ENCODE measurements at places on chromosomes 7 and 10.

- DNase-seq: no peak
These were observed 214.7 kb downstream of the EMX2 start for GRCh38 chr10:117757086-117757720.

DNA sequence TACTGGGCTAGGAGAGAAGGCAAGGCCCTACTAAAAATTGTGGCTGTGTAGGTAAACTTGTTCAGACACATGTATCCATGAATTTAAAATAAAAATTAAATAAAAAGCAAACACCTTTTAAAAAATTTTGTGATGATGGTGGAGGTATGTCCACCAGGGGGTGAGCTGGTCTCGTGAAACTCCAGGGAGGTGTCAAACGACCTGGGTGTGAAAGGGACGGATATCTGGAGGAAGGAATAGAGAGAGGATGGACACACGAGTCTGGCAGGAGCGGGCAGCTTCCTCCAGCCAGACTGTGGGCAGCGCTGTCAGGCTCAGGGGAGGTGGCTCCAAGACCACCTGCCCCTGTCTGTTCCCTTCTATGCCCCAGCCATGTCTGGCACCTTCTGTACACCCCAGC is 34.8 kb upstream of the DMBT1 start:
- no peak for DNase-seq

- no peak for DNase-seq
These were observed at the start of gene NRCAM for GRCh38 chr7:108455998-108456677. TSS of gene NRCAM (minus strand) at chr7:108456436. CDS start at chr7:108240064, 216,372 bp downstream.

GRCh38 chr7:20594023-20594422 is 21.4 kb upstream of the ABCB5 start:
- DNase-seq: no peak

- DNase-seq: no peak
These were observed 75.3 kb downstream of the HIP1 start for GRCh38 chr7:75663302-75663907.

GRCh38 chr10:105986486-105986885 is 1178.0 kb downstream of the SORCS1 start:
- no peak for DNase-seq

- DNase-seq: no peak
These were observed 13.6 kb downstream of the LGI1 start for GRCh38 chr10:93771354-93771753.

DNA sequence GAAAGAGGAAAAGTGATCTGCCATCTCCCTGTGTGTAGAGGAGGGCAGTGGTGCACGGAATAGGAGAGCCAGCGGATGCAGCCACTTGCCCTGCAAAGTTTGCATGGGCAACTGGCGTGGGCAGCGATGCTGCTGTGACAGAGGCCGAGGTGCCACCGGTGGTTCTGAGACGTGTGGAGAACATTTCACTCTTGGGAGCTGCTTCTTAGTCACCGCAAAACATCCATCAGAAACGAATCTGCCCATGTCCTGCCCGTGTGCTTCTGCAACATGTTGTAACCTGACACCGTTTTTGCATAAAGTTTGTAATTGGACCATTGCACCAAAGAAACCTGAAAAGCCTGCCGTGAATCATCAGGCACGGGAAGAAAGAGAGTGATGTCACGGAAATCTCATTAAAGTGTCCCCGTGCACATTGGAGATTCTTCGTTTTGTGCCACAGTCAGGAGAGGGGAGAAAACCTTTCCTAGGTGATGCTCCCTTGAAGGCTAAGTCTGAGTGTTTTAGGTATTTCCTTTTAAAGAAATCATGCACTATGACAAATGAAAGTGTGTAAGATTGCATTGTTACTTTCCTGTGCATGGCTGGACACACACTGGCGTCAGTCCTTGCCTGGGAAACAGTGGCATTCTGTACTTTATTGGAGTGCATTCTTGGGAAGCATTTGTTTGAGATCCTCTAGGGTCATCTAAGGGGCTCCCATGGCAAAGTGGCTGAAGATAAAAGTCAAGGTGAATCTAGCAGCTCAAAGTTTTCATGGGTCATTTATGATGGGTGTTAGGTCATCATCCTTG is 302.6 kb downstream of the KLF6 start:
- DNase-seq: no peak

DNA sequence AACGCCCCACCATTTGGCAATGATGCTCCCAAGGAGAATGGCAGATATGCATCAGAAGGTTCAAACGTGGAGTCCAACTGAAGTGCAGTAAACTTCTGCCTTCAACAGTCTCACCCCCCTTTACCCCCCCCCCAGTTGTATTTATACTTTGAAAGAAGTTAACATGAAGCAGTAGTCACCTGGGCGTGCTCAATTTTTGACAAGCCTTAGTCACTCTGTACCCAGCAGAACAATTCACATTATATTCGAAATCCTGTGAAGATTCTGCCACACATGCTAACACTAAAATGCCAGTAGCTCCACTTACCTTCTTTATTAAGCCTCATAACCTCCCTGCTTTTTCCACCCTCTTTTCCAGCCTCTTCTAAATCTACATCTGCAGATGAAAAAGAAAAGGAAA is 894 bp downstream of the ATXN7L1 start:
- no peak for DNase-seq

DNA sequence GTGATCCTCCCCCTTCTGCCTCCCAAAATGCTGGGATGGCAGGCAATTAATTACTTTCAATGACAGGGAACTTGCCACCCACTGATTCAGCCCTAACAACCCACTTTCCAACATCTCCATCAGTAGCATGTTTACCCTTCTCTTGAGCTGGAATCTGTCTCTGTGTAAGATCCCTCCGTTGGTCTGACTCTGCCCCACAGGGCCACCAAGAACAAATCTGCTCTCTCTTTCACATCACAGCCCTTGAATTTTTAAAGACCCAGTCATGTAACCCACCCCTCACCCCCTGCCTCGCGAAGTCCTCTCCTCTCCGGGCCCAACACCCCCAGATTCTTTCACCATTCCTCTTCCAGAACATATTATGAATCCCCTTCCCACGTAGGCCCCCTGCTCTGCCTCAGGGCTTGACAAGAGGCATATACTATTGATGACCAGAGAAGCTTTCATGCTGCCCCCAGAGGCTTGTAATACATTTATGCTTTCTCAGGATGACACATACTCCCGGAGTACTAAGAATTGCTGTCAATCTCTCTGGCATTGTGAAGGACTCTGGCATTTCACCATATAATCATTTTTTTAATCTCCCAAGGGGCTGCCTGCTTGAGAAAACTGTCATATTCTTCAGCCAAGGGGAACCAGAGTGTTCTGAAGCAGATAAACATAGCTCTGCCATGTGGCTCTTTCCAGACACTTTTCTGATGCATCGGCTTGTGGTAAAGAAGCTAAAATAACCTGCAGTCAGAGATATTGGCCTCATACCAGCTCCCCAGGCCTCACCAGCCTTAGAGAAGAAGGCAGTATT is 179.2 kb upstream of the AUTS2 start:
- no peak for DNase-seq

DNA sequence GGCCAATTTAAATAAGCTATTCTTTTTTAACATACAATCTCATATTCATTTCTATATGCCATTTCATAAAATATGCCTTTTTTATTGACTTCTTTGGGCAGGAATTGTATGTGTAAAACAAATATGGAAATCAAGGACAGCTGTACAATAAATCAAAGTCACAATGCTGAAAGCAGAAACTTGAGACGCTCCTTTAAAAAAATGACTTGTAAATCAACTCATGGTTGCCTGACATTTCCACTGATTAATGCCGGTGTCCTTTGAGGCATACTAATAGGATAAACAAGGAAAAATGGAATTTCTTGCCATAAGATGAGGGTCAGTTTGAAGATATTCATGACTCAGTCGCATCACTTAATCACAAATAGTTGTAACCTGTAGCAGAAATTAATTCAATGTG is 247.4 kb upstream of the TEX47 start:
- no peak for DNase-seq

DNA sequence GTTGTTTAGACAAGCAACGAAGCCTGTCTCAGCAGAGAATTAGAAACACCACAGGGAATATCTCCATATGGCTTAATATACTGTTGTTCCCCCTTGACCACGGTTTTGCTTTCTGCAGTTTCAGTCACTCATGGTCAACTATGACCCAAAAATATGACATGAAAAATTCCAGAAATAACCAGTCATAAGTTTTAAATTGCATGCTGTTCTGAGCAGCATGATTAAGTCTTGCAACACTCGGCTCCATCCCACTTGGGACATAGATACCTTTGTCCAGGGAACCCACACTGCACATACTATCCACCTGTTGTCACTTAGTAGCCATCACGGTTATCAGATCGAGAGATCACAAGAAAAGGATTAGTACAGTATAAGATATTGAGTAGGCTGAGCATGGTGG is 60.7 kb upstream of the FOXK1 start:
- DNase-seq: no peak

DNA sequence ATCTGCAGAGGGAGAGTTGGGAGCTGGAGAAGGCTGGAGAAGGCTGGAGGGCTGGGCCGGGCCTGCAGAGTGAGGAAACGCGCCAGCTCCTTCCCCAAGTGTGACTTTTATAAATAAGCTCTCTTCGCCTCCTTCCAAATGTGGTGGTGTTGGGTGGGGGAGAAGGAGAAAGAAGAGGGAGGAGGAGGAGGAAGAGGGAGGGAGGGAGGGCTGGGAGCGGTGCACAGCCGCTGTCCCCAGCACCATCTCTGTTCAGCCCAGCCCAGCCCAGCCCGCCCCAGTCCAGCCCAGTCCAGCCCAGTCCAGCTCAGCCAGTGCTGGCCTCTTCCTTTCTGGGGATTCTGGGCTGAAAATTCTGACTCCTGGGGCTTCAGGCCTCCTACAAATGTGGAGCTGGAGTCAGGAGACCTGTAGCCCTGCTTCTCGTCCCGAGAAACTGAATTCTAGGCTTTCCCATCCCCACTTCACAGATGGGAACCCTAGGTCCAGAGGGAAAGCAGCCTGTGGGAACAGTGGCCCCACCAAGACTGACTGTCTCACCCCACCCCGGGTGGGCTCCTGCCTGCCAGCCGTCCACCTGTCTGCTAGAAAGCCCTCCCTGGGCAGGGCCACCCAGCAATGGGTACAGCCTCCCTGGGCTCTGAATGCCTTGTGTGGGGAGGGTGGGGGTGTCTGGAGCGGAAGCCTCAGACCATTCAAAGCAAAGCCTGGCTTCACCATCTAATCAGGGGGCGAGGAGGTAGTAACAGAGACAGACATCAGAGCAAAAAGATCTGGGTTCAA is 2.3 kb downstream of the STX1A start:
- no peak for DNase-seq

DNA sequence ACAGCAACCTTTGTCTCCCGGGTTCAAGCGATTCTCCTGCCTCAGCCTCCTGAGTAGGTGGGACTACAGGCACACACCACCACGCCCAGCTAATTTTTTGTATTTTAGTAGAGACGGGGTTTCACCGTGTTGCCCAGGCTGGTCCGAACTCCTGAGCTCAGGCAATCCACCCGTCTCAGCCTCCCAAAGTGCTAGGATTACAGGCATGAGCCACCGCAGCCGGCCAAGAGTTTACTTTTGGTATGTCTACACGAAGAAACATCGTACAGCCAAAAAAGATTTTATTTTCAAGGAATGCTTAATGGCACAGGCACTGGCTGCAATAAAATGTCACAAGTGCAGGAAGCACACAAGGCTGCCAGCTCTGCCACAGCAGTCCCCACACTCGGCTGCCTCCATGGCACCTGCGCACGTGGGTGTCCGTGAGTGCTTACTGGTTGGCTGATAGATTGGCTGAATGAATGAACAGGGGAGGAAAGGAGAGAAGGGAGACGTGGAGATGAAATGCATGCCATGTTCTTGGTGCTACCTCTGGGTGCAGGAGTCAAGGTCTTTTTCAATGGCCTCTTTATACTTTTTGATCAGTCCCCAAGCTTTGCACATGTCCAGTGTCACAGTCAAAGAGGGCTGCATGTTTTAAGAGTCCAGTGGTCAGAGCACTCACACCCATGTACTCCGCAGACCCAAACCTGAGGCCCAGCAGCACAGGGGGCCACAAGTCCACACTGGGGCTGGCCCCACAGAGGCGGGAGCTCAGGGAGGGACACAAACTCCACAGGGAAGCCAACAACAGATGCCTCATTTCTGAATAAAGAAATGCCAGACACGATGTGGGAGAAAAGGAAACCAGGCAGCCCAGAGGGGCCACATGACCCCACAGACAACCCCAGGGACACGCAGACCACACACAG is 198.2 kb downstream of the MAD1L1 start:
- DNase-seq: no peak

DNA sequence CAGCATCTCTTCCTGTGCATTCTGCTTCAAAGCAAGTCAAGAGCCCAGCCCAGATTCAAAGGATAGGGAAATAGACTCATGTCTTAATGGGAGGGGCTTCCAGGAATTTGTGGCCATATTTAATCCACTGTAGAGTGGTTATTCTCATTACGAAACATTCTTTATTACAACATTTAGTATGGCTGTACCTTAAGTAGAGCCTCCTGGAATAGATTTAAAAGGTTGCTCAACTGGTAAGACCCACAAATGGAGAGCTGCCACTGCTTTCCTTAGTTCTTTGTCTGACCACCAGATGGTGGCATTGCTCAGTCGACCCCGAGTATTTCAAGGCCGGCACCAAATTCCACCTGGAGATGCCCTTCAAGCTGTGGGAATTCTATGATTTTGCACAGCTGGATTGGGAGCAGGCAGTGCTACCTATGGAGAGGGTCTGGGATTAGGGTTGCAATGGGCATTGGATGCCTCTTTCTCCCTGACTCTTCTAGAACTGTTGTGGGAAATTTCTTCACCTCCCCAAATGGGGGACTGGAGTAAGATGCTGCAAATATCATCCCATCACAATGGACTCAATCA is 102.2 kb downstream of the RBM20 start:
- peak; percentile 27 for DNase-seq

DNA sequence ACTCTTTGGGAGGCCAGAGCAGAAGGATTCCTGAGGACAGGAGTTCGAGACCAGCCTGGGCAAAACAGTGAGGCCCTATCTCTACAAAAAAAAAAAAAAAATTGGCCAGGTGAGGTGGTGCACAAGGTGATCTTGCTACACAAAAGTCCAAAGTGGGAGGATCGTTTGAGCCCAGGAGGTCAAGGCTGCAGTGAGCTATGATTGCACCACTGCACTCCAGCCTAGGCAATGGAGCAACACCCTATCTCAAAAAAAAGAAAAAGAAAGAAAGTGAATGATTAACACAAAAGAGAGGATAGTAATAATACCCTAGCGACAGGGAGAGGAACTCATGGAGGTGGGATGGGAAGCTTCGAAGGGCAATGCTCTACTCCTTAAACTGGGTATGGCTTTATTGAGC is 30.4 kb downstream of the TMEM176B start:
- no peak for DNase-seq

GRCh38 chr7:96697822-96698221 is 11.8 kb downstream of the SEM1 start:
- no peak for DNase-seq

GRCh38 chr7:138170959-138171703 is 94.9 kb downstream of the AKR1D1 start:
- DNase-seq: no peak

DNA sequence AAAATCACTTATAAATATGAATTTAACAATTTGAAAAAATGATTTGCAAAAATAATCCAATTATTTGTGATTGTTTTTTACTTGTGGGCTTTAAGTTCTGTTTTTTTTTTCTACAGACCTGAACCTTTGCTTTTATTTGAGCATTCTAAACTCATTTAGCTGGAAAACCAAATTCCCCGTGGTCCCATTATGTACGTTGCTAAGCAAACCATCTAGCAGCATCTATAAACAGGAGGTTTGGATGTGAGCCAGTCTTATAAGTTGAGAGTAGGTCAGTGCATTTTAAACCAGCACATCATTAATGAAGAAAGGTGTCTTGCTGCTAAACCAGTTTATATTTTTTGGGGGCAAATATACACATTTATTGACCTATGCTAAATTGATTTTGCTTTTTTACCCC is 77.3 kb downstream of the LRRN3 start:
- no peak for DNase-seq

All from stimulated activated CD4-positive, alpha-beta T cell treated with anti-CD3 and anti-CD28 coated beads, Interleukin-2, amount 100 ng/mL, for 4 hours (primary cell).